Midbrain (tissue), 1 donor: ENCODE measurements at places on chromosomes 5 and 9.

DNA sequence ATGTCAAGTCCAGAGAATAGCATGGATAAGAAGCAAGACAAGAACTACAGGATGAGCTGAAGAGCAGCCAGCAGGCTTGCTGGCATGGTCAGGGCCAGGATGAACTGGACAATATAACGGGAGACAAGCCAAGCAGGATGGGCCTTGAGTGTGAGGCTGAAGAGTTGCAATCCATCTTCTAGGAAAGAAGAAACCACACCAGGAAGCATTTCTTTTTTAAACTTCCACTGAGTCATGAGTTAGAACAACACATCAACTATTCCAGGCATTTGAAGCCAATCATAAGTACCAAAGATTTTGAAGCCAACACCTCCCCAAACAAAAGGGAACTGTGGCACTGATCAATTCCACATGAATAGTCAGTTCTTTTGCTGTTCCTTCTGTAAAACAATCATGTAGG, 27.3 kb downstream of the SLC31A2 start:
- DNase-seq: no peak

GRCh38 chr9:108812396-108813025, 43.3 kb downstream of the ACTL7B start:
- DNase-seq: no peak

DNA sequence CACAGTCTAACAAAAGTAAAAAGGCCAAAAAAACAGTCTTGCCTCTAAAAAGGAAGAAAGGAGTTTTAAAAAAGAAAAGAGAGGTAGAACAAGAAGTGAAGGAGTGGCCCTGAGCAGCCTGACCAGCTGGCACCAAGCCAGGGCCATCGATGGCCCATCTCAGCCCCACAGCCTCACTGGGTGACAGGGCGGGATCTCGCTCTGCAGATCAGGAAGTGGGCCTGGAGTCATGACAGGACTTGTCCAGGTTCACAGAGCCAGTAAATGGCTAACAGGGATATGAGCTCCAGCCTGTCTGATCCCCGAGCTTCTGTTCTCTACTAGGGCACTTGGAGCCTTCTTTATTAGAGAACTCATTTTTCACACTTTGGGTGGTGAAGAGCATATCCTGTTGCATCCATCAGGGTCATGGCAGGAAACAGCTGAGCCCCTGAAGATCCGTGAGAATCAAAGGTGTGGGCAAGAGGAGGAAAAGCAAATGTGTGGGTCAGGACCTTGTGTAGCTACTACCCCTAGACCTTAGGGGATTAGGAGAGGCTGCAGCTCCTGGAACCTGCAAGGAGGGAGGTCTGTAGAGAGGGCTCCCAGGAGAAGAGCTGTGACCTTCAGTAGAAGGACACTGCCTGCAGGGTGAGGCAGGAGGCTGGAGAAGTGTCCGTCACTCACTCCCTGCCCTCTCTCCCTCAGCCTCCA, 299.0 kb upstream of the MSX2 start:
- DNase-seq: no peak

- DNase-seq: peak; percentile 2
Observed at GRCh38 chr5:104347119-104347708, 784.6 kb upstream of the NUDT12 start.

- peak; percentile 40 for DNase-seq
Observed at GRCh38 chr9:136625101-136626065, 37.3 kb upstream of the EGFL7 start.

DNA sequence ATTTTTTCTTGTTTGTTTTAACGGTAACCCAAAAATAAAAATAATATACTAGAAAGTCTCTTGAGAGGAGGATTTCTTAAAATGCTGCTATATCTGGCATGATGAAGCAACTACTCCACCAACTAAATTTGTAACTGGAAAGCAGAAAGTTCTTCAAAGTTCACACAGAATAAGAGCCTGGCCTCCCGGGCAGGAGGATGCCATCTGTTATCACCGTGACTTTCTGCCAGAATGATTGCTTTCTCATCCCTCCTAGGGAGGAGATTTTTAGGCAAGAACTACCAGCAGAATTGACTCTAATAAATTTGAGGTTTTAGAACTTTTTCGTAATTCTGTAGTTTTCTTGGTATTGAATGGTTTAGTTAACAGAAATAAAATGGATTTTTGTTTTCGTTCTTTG, 464.6 kb upstream of the ACTBL2 start:
- DNase-seq: no peak

DNA sequence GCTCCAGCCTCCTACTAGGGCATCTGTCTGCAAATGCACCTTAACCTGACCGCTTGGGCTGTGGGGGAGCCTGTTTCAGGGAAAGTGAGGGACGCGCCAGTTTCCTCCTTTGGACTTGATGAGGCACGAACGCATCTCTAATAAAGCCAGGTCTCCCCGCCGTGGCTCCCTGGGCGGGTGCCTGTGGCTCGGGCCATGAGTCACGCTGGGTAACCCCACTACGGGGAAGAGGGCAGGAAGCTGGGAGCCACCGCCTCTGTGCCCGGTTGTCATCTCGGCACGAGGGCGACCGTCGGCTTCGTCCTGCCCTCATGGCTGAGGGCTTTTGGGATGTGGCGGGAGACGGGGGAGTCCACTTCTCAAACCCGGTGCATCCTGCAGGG, 12.1 kb downstream of the NOTCH1 start:
- DNase-seq: no peak

DNA sequence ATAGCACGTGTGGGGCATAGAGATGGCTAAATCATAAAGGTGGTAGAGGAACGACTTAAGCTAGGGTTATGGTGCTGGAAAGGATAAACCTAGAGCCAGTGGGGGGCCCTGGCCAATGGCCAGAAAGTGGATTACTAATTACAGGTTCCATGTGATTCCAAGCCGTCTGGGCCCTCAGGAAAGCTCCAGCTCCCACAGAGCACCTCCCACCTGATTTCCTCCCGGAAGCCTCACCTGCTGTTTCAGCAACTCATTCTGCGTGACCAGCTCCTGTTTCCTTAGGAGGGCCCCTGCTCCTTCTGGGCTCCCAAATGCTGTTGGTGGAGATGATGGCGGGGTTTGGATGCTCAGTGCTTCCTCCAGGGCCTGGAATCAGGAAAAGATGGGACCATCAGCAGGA, 16.2 kb downstream of the GPX3 start:
- no peak for DNase-seq

DNA sequence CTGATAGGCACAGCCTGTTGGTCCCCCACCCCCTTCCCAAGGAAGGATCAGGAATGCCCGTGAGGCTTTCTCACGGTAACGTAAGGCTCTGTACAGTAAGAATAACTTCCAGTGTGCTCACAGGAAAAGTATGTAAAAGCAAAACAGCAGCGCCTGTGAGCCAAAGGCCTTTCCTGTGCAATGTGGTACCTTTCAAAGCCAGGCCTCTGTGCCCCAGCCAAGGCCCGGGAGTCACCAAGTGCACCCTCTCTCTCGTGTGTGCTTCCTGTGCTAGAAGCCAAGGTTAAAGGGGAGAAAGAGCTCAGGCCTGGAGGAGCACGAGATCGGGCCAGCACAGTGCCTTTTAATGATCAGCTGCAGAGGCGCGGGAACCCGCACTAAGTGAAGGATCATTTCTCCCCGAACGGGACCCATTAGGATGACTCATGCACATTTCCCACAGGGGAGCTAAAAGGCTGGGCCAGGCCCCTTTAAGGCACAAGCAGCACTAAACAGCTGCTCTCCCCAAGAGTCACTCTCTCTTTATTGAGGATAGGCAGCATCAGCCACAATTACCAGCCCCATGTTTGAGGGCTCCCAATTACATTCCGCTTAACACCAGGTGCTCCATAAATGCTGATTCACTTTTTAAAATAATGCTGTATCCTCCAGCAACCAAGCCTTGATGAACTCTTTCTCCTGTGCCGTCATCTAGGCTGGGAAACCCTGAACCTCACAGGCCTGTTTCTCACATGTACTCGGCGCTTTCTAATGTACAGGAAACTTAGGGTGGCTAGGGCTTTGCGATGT, 42.8 kb downstream of the SHB start:
- no peak for DNase-seq

DNA sequence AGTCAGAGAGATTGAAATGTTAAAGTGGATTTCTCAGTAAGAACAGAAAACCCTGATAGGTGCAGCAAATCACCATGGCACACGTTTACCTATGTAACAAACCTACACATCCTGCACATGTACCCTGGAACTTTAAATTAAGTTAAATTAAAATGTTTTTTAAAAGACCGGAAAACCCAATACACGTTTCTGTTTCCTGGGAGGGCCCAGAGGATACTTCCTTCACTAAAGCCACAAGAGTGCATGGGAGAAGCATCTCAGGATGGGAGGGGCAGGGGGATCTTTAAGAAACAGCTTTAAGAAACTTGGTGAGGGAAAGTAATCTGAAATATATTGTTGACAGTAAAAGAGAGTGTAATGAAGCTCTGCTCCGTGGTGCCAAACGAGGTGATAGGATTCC, 164.7 kb upstream of the PTGER4 start:
- DNase-seq: no peak

DNA sequence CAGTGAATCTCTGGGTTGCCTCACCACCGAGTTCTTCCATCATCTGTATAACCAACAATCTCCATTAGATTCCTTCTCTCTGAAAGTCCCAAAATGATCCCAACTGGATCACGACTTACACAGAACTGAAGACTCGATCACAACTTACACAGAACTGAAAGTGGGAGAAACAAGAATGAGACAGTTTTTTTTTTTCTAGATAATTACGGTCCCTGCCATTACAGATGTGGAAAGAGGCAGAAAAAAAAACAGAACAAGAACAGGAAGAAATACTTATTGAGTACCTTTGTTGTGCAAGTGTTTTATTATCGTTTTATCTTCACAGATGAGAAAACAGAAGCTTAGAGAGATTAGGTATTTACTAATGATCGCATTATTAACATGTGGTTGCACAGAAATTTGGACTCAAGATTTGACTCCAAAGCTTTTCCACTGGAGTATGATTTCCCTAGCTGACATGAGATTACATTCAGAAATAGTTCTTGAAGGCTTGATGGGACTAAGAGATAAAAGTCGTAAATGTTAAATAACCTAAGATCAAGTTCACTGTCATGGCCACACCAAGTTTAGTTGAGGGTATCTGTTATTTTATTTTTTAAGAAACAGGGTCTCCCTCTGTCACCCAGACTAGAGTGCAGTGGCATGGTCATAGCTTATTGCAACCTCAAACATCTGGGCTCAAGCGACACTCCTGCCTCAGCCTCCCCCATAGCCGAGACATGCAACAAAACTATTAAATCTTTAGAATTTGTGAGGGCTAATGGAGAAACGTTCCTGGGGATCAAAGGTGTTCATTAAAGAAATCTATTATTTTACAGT, 8.9 kb downstream of the PLK2 start:
- DNase-seq: no peak

GRCh38 chr9:117233016-117233415, 181.8 kb downstream of the ASTN2 start:
- DNase-seq: no peak

GRCh38 chr5:63811286-63811685, 151.0 kb downstream of the HTR1A start:
- no peak for DNase-seq

DNA sequence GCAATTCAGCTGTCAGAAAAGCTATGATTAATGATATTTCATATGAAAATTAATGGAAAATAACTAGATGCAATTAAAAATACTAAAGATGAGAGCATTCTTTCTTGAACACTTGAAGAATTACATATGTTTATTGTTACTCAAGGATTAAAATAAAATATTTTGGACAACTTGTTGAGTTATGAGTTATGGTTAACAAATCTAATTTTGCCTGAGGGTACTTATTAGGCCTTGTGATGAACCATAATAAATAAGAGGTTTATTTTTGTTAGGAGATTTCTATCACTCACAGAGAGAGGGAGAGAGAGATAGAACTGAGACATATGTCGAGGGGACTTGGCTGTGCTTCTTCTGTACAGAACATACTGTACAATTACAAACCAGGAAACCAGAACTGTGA, 183.7 kb downstream of the ISL1 start:
- DNase-seq: no peak

DNA sequence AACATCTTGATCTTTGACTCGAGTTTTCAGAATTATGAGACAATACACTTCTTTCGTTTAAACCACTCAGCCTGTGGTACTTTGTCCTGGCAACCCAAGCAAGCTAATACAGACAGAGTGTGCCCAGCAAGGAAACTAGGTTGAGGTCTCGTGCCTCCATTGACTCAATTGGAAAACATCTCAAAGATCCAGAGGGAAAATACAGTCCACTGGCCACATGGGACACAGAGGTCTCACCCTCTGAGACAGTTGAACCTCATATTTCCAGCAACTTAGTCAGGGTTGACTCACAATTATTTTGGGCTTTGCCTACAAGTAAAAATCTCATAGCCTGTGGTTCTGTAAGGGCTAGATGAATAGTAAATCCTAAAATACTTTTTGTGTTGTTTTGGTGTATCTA, 631.5 kb downstream of the MTRR start:
- no peak for DNase-seq

DNA sequence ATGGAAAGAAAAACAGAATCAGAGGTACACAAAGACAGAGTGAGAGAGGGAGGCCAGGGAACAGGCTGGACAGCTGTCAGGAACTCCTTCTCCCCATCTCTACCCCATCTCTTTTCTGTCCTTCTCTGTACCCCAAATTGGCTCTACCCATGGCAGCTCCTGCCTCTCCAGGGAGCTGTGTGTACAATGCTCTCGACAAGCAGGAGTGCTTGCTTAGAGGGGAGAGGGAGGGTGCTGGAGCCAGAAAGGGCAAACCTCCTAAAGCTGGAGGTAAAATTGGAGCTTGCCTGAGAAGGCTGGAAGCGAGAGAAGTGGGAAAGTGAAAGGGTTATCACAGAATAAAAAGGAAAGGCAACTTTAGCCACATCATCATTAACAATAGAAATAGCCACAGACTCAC, 6.4 kb downstream of the TPM2 start:
- DNase-seq: no peak

DNA sequence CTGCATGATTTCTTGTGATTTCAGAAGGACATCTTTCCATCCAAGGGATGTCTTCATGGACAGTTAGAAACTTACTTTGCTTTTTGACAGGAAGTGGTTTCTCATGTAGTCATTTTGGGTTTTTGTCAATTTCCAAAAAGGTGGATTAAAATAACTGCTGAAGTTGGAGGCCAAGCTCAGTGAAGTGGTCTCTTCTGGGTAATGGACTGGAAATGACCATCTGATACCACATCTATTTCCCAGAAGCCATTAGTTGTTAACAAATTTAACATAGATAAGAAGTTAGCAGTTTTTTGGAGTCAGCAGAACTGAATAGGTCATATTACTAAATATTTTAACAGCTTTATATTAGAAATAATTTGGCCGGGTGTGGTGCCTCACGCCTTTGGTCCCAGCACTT, 86.2 kb upstream of the MYO10 start:
- DNase-seq: no peak

- no peak for DNase-seq
Observed at GRCh38 chr5:78974601-78975000, 10.5 kb downstream of the ARSB start.
